ENCODE measurements at places on chromosomes 1 and 21.
A peak's percentile ranks its signal among the peaks of the same experiment; 100 is the strongest.

- no peaks in the 10 kb centered on the region for H3K27me3 ChIP-seq
- H3K27ac ChIP-seq, result no peak overlapping the region
- no peaks in the 10 kb centered on the region for H3K4me1 ChIP-seq
- H3K36me3 ChIP-seq, result no peaks in the 10 kb centered on the region
- DNase-seq, result no peak
These were observed 143.7 kb downstream of the DNM3 start for GRCh38 chr1:171984850-171985485.

DNA sequence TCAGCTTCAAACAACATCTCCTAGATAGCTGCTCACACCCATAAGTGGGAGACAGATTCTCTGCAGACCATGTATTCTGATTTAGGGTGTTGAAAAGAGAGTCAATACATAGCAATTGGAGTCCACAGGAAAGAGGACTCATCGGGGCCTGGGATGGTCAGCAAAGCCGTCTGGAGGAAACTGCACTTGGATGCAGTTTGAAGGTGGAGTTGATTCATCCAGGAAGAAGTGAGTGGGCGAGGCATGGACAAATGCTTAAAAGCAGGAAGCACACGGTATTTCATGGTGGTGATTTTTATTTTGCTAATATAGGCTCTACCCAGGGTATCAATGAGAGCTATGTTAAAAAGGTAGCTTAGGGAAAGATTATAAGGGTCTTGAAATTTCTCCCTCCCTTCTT, 36.8 kb upstream of the DIRAS3 start:
- H3K27me3 ChIP-seq, result no peaks in the 10 kb centered on the region
- H3K4me1 ChIP-seq, result no peaks in the 10 kb centered on the region
- no peak overlapping the region for H3K27ac ChIP-seq

DNA sequence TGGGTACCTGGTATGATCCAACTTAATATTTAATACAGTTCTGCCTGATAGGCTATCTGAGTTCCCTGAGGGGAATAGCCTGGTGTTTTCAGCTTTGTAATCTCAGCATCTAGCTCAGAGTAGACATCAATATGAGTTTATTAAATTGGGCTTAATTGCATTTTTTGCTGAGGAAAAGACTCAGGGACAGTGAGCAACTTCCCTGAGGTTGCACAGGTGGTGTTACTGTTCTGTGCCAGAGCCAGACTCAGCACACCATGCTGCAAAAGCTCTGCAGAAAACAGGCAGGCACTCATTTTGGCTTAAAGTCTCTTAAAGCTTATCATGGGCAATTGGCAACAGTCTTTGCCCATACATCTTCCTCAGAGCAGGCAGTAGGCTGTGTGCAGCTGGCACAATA, 90.5 kb upstream of the JUN start:
- H3K4me1 ChIP-seq, result peaks cover 40% of the 10 kb centered on the region
- no peaks in the 10 kb centered on the region for H3K27me3 ChIP-seq
- peak overlapping the region; percentile 77 for H3K27ac ChIP-seq
- DNase-seq, result no peak
- H3K36me3 ChIP-seq, result no peaks in the 10 kb centered on the region

DNA sequence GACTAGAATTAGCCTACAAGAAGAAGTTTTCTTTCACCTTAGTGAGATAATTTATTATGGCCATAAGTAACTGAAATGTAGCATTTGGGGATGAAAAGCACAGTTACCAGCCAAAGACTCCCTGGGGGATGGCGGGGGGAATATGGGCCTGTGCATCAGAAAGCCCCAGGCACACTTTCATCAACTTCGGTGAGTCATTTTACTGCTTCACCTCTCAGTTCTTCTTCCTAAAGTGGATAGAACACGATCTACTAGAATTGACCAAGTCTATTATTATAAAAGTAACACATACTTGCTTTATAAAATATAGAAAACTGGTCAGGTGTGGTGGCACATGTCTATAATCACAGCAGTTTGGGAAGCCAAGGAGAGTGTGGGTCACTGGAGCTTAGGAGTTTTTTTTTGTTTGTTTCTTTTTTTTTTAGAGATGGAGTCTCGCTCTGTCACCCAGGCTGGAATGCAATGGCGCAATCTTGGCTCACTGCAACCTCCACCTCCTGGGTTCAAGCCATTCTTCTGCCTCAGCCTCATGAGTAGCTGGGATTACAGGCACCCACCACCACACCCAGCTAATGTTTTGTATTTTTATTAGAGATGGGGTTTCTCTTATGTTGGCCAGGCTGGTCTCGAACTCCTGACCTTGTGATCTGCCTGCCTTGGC, 141.8 kb downstream of the ZZZ3 start:
- no peak overlapping the region for H3K27ac ChIP-seq
- no peaks in the 10 kb centered on the region for H3K36me3 ChIP-seq
- H3K4me1 ChIP-seq, result peaks cover 9% of the 10 kb centered on the region
- H3K4me3 ChIP-seq, result no peak overlapping the region
- DNase-seq, result no peak
- no peaks in the 10 kb centered on the region for H3K27me3 ChIP-seq

- no peaks in the 10 kb centered on the region for H3K27me3 ChIP-seq
- H3K36me3 ChIP-seq, result no peaks in the 10 kb centered on the region
- H3K4me1 ChIP-seq, result no peaks in the 10 kb centered on the region
- H3K27ac ChIP-seq, result no peak overlapping the region
These were observed 39.0 kb downstream of the SNAP47 start for GRCh38 chr1:227774051-227774731.

GRCh38 chr1:77282866-77283539, 1.2 kb downstream of the AK5 start:
- H3K36me3 ChIP-seq, result no peaks in the 10 kb centered on the region
- peak; percentile 54 for DNase-seq
- no peak overlapping the region for H3K27ac ChIP-seq
- peaks cover 33% of the 10 kb centered on the region for H3K27me3 ChIP-seq

GRCh38 chr1:47351305-47351704, 17.7 kb downstream of the CMPK1 start:
- H3K4me3 ChIP-seq, result no peak overlapping the region
- H3K4me1 ChIP-seq, result no peaks in the 10 kb centered on the region
- H3K36me3 ChIP-seq, result no peaks in the 10 kb centered on the region
- H3K27me3 ChIP-seq, result no peaks in the 10 kb centered on the region
- DNase-seq, result no peak

DNA sequence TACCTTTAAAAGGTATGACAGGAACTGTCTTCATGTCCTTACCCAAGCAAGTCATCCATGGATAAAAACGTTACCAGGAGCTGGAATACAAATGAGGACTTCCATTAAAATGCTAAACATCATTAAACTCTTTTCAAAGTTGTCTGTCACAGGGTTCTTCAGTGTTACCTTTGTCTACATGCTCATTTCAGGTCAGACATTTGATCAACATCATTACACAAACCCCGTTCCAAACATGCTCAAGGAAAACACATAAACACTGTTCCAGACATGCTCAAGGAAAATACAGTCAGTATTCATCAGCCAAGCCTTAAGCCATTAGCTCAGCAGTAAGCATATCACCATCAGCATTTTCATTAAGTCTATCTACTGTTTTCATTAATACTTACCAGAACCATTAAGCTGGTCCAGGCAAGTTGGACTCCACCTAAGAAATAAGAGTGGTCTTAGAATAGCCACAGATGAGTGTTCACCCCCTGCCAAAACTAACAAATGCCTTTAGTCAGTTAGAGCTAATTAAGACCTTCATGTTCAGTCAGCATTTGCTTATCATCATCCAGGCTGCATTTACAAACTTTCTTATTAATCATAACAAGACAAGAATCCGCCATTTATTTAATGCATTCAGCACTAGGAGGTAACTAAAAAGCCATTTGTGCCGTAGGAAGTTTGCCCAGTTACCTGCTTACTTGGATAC, 2.2 kb downstream of the GAS5 start:
- DNase-seq, result no peak
- peak overlapping the region; percentile 59 for H3K4me3 ChIP-seq
- H3K36me3 ChIP-seq, result peaks cover 40% of the 10 kb centered on the region
- H3K27me3 ChIP-seq, result no peaks in the 10 kb centered on the region
- peaks cover 10% of the 10 kb centered on the region for H3K4me1 ChIP-seq

GRCh38 chr1:157460381-157460780, 91.9 kb downstream of the FCRL5 start:
- H3K36me3 ChIP-seq, result no peaks in the 10 kb centered on the region
- H3K4me1 ChIP-seq, result no peaks in the 10 kb centered on the region
- H3K4me3 ChIP-seq, result no peak overlapping the region
- no peak overlapping the region for H3K27ac ChIP-seq
- DNase-seq, result no peak

GRCh38 chr1:110087812-110088738, 17.6 kb upstream of the ALX3 start:
- H3K27ac ChIP-seq, result no peak overlapping the region
- DNase-seq, result no peak
- H3K4me3 ChIP-seq, result no peak overlapping the region

DNA sequence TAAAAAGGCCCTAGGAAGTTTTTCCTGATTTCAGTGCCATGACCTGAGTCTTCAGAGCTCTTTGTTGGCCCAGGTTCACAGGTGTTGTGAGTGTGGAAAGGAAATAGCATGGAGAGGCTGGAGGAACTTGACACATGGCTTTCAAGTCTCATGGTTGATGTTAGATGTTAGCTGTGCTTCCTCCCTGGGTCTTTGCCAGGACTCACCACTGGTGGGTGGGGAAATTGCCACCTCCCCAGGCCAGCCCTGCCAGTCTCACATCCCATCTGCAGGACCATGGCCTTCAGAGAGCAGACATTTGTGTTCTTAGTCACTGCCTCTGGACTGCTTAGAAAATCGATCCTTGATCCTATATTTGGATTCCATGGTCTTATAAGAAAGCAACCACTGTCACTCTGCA, 383.2 kb downstream of the DISC1 start:
- no peak overlapping the region for H3K27ac ChIP-seq
- no peaks in the 10 kb centered on the region for H3K36me3 ChIP-seq
- no peaks in the 10 kb centered on the region for H3K4me1 ChIP-seq
- no peak for DNase-seq
- H3K27me3 ChIP-seq, result no peaks in the 10 kb centered on the region
- H3K4me3 ChIP-seq, result no peak overlapping the region

DNA sequence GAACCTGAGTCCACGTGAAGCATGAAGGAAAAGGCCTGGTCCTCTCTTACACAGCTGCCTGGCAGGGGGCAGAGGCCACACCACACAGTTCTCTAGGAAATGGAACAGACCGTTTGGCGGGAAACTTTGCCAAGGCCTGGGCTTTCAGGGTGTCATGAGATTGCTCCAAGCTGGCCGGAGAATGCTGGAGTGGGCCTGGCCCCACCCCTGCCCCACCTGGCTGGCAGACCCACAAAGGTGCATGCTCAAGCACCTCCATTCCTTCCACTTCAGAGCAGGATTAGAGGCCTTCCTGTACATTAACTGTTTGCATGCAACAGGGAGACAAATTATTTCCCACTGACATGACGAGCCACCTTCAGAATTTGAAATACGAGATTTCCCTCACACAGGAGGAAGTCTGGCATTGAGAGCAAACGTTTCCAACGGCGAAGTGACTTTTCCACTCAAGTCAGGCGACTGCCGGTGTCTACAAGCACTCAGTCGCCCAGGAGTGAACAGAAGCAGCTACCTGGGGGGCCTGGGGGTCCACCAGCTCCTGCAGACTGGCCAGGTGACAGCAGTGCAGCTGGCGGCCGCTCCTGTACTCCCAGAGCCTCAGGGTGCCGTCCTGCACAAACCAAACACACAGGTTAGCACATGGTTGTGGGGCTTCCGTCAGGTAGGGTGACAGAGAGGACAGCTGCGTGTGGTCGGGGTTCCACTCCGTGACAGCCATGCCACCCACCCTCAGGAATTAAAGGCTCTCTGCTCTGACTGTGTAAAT, 24.0 kb downstream of the WDR4 start:
- no peak overlapping the region for H3K4me3 ChIP-seq
- peak; percentile 32 for DNase-seq
- H3K4me1 ChIP-seq, result no peaks in the 10 kb centered on the region
- H3K27ac ChIP-seq, result no peak overlapping the region

- no peaks in the 10 kb centered on the region for H3K27me3 ChIP-seq
- H3K4me3 ChIP-seq, result no peak overlapping the region
- H3K36me3 ChIP-seq, result no peaks in the 10 kb centered on the region
- H3K27ac ChIP-seq, result no peak overlapping the region
- H3K4me1 ChIP-seq, result no peaks in the 10 kb centered on the region
- no peak for DNase-seq
These were observed 28.9 kb upstream of the APP start for GRCh38 chr21:26199456-26199855.

- no peak overlapping the region for H3K4me3 ChIP-seq
- H3K27ac ChIP-seq, result peak overlapping the region; percentile 90
- no peak for DNase-seq
- no peaks in the 10 kb centered on the region for H3K36me3 ChIP-seq
These were observed 50.8 kb downstream of the TOMM20 start for GRCh38 chr1:235077571-235078479.

- DNase-seq, result peak; percentile 74
- peaks cover under 1% of the 10 kb centered on the region for H3K4me1 ChIP-seq
- peak within 1 kb of the TSS; percentile 79 for H3K27ac ChIP-seq
- H3K27me3 ChIP-seq, result no peaks in the 10 kb centered on the region
- no peaks in the 10 kb centered on the region for H3K36me3 ChIP-seq
These were observed at the start of gene SH3BGR for GRCh38 chr21:39451332-39452206. Gene SH3BGR (plus strand): TSS chr21:39451970. CDS start chr21:39452097, 127 bp downstream.

DNA sequence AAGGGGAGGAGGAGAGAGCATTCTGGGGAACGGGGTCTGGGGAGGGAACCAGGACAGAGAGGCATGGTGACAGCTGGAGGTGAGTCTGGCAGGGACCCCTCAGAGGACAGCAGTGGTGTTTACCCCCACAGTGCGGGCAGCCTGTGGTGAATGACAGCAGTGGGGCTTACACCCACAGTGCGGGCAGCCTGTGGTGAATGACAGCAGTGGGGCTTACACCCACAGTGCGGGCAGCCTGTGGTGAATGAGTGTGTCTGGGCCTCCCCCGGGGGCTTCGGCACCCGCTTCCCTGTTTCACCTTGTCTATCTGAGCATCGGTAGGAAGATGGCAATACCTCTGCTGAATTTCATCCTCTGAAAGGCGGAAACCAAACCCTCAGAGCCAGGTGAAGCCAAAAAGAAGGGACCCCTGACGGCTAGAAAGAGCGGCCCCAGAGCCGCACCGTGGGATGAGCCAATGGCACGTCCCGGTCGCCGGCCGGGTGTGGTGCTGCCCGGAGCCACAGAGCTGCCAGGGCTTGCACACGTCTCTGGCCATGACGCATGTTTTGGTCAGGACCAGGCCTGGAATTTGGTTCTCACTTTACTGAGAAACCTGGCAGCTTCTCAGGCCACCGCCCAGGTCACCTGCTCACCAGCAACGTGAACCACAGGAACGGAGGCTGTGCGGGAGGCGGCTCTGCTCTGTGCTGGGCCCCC, 54.1 kb downstream of the SIK1 start:
- no peaks in the 10 kb centered on the region for H3K36me3 ChIP-seq
- no peak overlapping the region for H3K4me3 ChIP-seq

GRCh38 chr1:211517006-211517405, 25.0 kb upstream of the RD3 start:
- no peak overlapping the region for H3K4me3 ChIP-seq
- no peak for DNase-seq
- no peaks in the 10 kb centered on the region for H3K27me3 ChIP-seq
- H3K27ac ChIP-seq, result no peak overlapping the region
- no peaks in the 10 kb centered on the region for H3K36me3 ChIP-seq

- H3K27ac ChIP-seq, result peak overlapping the region; percentile 100
- H3K4me1 ChIP-seq, result peaks cover 21% of the 10 kb centered on the region
- DNase-seq, result no peak
- peak overlapping the region; percentile 36 for H3K4me3 ChIP-seq
- no peaks in the 10 kb centered on the region for H3K36me3 ChIP-seq
- no peaks in the 10 kb centered on the region for H3K27me3 ChIP-seq
These were observed 1.1 kb downstream of the COX20 start for GRCh38 chr1:244836584-244836983.

All from pancreas (tissue), 10 donors.